ENCODE measurements at places on chromosomes 16 and 17.

- no peak for DNase-seq
Observed at GRCh38 chr16:78307824-78308528, 208.5 kb downstream of the WWOX start.

- no peak for DNase-seq
Observed at GRCh38 chr17:59186850-59187249, 23.0 kb upstream of the SMG8 start.

DNA sequence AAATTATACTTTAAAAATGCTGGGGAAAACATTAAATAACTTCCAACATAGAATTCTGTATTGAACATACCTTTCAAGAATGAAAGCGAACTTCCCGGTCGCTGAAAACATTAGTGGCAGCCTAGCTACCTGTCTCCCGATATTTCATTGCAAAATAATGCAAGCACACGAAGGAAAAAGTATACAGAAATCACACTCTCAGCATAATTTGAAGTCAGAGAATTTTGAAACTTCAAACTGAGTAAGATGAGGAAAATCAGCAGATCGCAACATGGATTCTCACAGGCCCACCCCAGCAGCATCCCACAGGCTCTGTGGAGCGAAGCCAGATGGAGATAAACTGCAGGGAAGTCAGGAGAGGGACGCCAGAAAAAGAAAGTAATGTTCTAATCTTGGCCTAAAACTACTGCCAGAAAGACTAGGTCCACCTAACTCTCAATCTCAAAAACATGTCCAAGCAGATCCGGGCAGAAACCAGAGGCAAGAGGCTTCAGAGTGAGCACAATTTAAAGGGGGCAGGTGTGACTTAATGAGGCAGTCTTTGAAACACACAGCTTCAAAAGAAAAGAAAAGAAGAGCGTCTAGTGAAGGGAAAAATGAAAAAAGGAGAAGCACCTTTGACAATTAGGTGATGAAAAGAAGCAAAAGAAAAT is 4.8 kb upstream of the GOSR1 start:
- no peak for DNase-seq

DNA sequence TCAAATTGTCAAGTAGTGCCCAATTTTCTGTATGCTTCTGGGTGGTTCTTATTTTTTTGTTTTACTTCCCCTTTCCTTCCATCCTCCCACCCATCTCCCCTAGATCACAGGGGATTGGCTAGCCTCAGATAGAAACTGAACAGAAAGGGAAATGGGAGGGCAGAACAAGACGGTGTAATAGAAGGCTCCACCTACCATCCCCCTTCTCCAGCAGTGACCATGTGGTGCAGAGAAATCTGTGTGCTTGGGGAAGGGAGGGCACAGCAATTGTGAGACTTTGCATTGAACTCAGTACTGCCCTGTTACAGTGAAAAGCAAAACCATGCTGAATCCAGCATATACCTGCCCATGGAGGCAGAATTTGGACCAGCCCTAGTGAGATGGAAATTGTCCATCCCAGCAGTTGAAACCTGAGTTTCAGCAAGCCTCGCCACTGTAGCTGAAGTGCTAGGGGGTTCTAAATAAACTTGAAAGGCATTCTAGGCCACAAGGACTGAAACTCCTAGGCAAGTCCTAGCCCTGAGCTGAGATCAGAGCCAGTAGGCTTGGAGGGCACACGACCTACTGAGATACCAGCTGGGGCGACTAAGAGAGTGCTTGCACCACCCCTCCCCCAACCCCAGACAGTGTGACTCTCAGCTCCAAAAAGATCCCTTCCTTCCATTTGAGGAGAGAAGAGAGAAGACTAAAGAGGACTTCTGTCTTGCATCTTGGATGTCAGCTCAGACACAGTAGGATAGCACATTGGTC is 5.2 kb downstream of the SLFN11 start:
- DNase-seq, result no peak

- no peak for DNase-seq
Observed at GRCh38 chr17:42179911-42180410, 981 bp downstream of the KCNH4 start.

GRCh38 chr16:23803591-23804123 is 32.1 kb upstream of the PRKCB start:
- peak; percentile 48 for DNase-seq

DNA sequence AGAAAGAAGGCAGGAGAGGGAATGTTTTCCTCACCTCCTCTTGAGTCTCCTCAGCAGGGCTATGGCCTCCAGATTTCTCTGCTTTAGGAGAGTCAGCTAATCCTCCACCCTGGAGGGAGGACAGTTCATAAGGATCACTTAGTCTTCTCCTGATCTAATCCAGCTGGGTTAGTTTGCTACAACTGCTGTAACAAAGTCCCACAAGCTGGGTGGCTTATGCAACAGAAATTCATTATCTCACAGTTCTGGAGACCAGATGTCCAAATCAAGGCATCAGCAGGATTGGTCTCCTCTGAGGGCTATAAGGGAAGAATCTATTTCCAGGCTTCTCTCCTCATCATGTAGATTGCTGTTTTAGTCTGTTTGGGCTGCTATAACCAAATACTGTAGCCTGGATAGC is 40.6 kb upstream of the XYLT1 start:
- no peak for DNase-seq

GRCh38 chr16:58264961-58265479 is 29.8 kb downstream of the PRSS54 start:
- no peak for DNase-seq

DNA sequence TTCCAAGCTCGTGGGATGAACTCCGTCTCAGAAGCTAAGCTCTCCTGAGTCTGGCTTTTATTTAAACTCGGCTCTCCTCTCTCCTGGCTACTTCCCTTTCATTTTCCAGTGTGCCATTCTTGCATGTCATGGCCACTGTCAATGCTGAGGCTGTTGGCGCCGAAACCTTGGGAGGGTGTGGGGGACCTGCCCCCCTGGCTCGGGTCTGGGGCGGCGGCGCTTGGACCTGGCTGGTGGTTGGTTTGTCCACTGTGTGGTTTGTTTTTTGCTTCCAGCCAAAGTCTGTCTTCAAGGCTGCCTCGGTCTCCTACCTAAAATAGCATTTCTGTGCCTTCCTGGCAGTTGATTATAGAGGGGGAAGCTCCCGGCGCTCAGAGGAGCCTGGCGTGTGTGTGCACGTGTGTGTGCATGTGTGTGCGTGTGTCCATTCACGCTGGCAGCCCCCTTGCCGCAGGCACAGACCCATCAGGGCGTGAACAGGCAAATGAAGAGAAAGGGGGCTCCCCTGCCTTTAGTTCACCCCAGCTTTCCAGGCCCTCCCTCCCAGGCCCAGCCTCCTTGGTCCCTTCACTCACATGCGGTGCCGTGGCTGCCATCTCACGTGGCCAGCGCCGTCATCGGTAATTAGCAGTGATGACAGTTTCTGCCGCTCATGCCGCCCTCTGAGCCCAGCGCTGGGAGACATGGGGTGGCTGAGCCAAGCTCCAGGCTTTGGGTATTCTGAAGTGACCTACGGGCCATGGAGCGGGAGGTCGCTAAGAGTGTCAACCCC is 179.9 kb downstream of the SEC14L1 start:
- DNase-seq, result no peak

- no peak for DNase-seq
Observed at GRCh38 chr16:4386951-4387565, 15.4 kb downstream of the VASN start.

DNA sequence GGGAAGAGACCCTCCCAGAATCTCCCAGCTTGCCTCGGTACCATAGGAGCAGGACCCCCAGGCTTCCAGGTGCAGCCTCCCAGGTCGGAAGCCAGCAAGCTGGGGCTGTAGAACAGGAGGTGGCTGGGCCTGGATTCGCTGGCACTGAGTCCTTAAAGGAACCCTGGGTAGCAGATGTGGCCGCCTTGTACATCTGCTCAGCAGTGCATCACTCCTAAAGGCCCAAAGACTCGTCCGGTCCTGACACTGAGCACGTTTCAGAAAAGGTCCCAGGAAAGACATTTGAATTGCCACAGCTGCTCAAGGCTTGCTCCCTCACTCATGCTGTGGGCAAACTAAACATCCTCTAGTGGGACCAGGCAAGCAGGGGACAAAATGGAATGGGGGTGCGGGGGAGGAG is 172.8 kb downstream of the RAB11FIP4 start:
- DNase-seq, result no peak

GRCh38 chr17:43456661-43457361 is 27.0 kb upstream of the DHX8 start:
- no peak for DNase-seq

- no peak for DNase-seq
Observed at GRCh38 chr17:45136846-45137560, 1.5 kb downstream of the ACBD4 start.

- DNase-seq, result no peak
Observed at GRCh38 chr16:56984639-56985038, 4.7 kb upstream of the NLRC5 start.

GRCh38 chr16:27620541-27620940 is 70.6 kb downstream of the KATNIP start:
- DNase-seq, result no peak

- no peak for DNase-seq
Observed at GRCh38 chr17:8791910-8792270, 7.3 kb downstream of the MFSD6L start.

DNA sequence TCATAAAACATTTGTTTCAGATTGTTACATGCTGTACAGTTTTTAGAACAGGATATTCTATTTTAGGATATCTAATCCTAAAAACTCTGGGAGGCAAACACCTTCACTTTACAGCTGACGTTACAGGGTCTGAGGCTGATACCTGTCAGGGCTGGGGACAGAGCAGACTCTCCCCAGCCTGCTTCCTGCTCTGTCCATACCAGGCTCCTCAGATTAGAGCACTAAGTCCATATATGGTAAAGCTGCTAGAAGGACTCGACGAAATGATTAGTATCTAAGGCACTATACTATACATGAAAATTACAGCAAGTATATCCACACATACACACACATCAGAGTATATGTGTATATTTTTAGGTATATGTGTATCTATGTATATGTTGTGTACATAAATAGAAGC is 125.2 kb downstream of the ZFHX3 start:
- no peak for DNase-seq

DNA sequence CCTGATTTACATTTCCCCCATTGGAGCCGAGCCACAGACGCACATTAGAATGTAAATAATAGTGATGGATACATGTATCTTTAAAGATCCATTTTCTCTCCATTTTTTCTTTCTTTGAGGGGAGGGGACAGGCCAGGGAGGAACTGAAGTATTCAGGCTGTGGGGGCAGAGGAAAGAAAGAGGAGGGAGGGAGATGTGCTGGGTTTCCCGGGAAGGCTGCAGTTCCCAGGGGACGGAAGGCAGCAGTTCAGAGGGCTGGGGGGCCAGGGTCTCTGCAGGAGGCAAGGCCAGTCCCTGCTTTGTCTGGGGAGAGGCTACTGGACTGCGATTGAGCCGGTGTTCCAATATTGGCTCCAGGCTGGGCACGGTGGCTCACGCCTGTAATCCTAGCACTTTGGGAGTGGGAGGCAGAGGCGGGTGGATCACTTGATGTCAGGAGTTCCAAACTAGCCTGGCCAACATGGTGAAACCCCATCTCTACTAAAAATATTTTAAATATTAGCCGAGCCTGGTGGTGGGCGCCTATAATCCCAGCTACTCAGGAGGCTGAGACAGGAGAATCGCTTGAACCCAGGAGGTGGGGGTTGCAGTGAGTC is 94.2 kb upstream of the LHX1 start:
- DNase-seq, result no peak

Measured in substantia nigra (tissue), 51 donors.